SJSA1 (cell line): ENCODE measurements at places on chromosomes 11 and 22.

DNA sequence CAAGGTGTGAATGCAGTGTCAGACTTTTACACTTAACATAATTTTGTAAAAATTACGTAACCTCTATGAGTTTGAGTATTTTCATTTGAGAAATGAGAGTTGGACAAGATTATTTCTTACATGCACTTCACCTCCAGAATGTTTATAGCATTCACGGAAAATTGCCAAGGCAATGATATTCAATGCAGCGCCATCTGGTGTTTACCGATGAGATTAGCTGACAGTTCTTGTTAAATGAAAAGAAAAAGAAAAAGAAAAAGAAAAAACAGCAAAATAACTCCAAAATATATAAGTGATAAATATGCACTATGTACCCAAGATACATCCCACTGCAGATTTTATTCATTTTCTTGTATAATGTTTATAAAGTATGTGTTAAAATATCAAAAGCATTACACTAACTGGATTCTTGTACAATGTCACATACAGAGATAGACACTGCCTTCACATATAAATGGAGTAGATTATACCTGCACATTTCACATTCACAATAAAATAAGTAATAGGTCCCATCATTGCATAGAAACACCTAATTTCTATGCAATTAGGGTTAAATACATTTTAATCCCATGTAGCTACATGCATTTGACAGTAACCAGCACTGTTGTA is 976.3 kb upstream of the FAT3 start:
- no peaks in the 10 kb centered on the region for H3K36me3 ChIP-seq
- DNase-seq, result no peak
- H3K4me3 ChIP-seq, result no peak overlapping the region
- H3K4me1 ChIP-seq, result no peaks in the 10 kb centered on the region
- no peaks in the 10 kb centered on the region for H3K27me3 ChIP-seq

- no peaks in the 10 kb centered on the region for H3K4me1 ChIP-seq
- H3K36me3 ChIP-seq, result no peaks in the 10 kb centered on the region
- no peak overlapping the region for H3K4me3 ChIP-seq
- no peaks in the 10 kb centered on the region; the same call in 1 of the 2 replicates for H3K27me3 ChIP-seq
Measured at GRCh38 chr11:43962383-43963278, 20.2 kb downstream of the C11orf96 start.

DNA sequence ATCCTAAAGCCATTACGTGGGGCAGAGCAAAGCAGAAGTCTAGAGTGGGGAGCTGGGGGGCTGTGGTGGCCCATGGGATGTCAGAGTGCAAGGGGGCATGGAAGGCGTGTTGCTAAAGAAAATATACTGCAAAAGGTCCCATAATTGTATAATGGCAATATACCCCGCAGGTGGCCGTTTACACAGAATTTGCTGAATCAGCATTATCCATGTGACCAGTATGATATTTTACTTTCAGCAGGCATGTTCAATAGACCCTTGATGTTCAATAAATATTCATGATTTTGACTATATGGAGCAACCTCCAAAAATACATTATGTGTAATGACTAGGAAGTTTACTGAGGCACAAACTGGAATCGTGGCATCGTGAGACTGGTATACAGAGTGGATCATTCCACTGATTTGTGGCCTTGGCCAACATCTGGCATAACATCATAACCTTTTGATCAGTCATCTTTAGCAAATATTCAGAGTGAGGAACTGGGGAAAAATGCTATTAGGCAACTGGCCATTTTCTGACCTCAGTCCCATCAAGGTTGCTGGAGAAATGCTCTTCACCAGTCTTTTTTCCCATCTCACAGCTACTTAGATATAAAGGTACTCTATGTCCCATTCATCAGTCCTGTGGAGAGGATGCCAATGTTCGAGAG is 29.3 kb upstream of the PPP2R1B start:
- H3K27me3 ChIP-seq, result no peaks in the 10 kb centered on the region
- no peak overlapping the region for H3K4me3 ChIP-seq
- no peak overlapping the region for H3K27ac ChIP-seq
- H3K4me1 ChIP-seq, result no peaks in the 10 kb centered on the region

DNA sequence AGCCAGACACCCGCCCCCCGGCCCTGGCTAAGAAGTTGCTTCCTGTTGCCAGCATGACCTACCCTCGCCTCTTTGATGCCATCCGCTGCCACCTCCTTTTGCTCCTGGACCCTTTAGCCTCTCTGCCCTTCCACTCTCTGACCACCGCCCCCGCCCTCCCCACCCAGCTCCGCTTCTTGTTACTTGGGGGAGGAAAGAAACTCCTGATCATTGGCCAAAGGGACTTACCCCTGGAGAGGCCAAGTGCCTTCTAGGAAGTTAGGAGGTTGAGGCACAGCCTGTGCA is at the start of gene PRR33:
PRR33 (minus strand) TSS at position 65 of the 285 bp plus-strand sequence. CDS start 1,311 bp downstream, outside the sequence.
- H3K27me3 ChIP-seq, result peaks cover 4% of the 10 kb centered on the region; the same call in 1 of the 2 replicates
- H3K36me3 ChIP-seq, result no peaks in the 10 kb centered on the region
- no peak within 1 kb of the TSS for H3K27ac ChIP-seq
- DNase-seq, result no peak
- H3K4me3 ChIP-seq, result no peak within 1 kb of the TSS
- no peaks in the 10 kb centered on the region for H3K4me1 ChIP-seq

GRCh38 chr11:2295971-2296912 is 5.5 kb downstream of the C11orf21 start:
- H3K27ac ChIP-seq, result no peak overlapping the region
- H3K27me3 ChIP-seq, result no peaks in the 10 kb centered on the region
- DNase-seq, result no peak
- no peak overlapping the region for H3K4me3 ChIP-seq
- H3K4me1 ChIP-seq, result no peaks in the 10 kb centered on the region
- no peaks in the 10 kb centered on the region for H3K36me3 ChIP-seq

GRCh38 chr11:1496091-1496760 is 9.6 kb upstream of the MOB2 start:
- no peak overlapping the region for H3K4me3 ChIP-seq
- no peak overlapping the region for H3K27ac ChIP-seq
- no peaks in the 10 kb centered on the region for H3K4me1 ChIP-seq
- H3K36me3 ChIP-seq, result no peaks in the 10 kb centered on the region

- DNase-seq, result no peak
- H3K36me3 ChIP-seq, result peaks cover 71% of the 10 kb centered on the region
- H3K4me1 ChIP-seq, result no peaks in the 10 kb centered on the region
Measured at GRCh38 chr11:3020011-3020410, 27.9 kb upstream of the NAP1L4 start.

- H3K36me3 ChIP-seq, result no peaks in the 10 kb centered on the region
- DNase-seq, result no peak
- no peak overlapping the region for H3K4me3 ChIP-seq
- no peak overlapping the region for H3K27ac ChIP-seq
- H3K4me1 ChIP-seq, result no peaks in the 10 kb centered on the region
Measured at GRCh38 chr11:82321206-82321605, 412.5 kb downstream of the FAM181B start.

- peaks cover 39% of the 10 kb centered on the region for H3K4me1 ChIP-seq
- no peak overlapping the region for H3K27ac ChIP-seq
- H3K4me3 ChIP-seq, result peak overlapping the region; percentile 93
- H3K36me3 ChIP-seq, result peaks cover 17% of the 10 kb centered on the region
- DNase-seq, result no peak
Measured at GRCh38 chr22:37659897-37660708, 1.6 kb downstream of the PDXP start.
